ENCODE measurements at places on chromosomes 7 and 10.

DNA sequence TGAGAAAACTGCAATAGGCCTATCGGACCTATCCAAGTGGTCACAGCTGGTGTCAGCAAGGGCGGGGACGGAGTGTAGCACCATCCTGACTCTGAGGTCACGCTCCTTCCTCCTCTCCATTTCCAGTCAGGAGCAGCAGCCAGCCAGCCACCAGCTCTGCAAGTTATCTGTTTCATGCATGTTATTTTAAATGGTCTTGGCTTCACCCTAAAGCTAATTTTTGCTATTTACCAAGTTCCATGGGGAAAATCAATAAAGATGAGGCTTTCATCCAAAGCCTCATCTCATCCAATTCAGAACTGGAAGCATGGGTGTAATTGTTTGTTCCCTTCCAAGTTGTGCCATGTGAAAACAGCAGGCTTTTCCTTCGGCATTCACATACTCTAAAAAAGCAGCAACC, 49.3 kb downstream of the ICA1 start:
- no peak for DNase-seq

GRCh38 chr10:88271761-88272543, 311.2 kb downstream of the RNLS start:
- no peak for DNase-seq

DNA sequence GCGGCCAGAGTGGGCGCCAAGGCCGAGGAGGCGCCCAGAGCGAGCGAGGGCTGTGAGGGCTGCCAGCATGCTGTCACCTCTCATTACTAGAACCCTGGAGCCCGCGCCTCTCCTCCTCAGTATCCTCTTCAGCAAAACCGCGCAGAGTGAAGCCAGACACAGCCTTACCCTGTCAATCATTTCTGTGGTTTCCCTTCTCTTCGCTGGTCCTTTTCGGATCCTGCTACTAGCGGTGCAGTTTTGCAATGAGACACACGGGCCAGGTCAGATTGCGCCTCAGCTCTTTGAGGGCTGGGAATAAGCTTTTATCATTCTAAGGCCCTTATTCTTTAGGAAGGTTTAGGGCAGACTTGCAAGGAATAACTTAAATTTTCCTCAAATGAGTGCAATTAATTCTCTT, 55.5 kb upstream of the FAM171A1 start:
- DNase-seq, result no peak

DNA sequence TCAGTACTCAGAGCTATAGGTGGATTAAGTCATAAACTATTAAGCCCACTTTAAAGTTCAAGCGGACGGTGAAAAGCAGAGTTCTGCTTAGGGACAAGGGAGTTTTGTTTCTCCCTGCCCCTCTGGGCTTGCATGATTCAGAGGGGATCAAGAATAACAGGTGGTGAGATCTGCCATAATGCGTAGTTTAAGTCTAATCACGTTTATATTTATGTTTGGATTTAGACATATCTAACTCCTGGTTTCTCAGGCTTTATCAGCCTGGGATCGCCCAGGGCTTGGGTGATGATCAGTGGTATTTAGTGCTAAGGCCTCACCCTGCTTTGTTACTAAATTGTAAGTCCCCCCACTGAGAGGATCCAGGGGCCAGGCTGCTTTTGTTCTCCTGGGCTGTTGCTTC, 335.4 kb upstream of the NRP1 start:
- DNase-seq, result no peak

GRCh38 chr7:75928568-75928914, 13.6 kb downstream of the POR start:
- no peak for DNase-seq

- DNase-seq, result no peak
Measured at GRCh38 chr7:22675917-22676343, 51.1 kb upstream of the IL6 start.

DNA sequence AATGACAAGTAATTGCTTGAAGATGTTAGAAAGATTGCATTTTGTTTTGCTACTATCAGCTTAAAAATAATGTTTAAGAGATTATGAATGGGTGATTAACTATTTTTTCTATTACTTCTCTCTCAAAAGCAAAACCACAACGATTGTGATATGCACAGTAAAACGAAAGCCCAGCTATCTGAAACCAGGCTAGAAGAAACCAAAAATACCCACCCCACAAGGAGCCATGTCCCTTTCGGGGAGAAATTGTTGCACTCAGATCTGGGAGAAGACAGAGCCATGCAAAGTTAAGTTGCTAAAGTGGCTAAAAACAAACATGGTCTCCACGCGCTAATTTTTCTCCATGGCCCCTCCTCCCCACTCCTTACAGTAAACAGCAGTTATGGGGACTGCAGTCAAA, 173.6 kb downstream of the RPS24 start:
- no peak for DNase-seq

GRCh38 chr7:140342727-140343514, 55.4 kb downstream of the SLC37A3 start:
- no peak for DNase-seq

GRCh38 chr10:110774069-110775019, 97.4 kb upstream of the PDCD4 start:
- no peak for DNase-seq

DNA sequence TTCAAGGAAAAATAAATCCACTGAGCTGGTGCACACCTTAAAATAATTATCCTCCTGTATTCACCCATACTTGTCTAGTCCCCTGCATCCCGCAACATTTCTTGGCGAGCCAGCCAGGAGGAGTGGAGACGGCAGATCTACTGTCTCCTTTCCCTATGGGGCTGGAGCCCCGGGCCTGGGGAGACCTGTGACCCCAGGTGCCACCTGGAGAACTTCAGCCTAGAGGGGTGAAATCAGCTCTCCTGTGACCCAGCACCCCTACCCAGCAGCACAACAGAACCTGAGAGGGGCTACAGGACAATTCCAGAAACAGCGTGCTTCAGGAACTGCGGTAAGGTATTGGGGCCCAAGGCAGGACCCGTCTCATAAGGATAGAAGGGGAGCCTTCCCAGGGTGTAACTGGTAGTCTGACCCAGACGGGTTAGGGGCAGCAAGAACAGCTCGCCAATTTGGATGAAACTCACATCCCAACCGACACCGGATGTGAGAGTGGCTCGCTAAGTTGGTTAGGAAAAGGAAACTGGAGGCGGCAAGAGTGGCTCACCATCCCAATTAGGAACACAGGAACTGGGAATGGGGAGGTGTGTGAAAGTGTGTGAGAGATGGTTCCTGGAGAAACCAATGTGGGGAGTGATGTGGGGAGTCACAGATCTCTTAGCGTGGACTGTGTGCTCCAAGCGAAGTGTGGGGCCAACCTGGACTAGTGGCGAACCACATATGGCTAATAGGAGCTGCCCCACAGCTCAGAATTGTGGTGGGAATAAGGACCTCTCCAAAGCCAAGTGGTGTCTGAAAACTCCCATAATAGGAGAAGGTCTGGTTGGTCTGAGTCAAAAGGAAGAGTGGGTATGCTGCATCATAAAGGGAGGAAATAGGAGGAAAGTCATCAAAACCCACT, 15.1 kb upstream of the DENND2A start:
- no peak for DNase-seq

GRCh38 chr7:43669286-43670081, 59.8 kb downstream of the COA1 start:
- DNase-seq, result peak; percentile 76

DNA sequence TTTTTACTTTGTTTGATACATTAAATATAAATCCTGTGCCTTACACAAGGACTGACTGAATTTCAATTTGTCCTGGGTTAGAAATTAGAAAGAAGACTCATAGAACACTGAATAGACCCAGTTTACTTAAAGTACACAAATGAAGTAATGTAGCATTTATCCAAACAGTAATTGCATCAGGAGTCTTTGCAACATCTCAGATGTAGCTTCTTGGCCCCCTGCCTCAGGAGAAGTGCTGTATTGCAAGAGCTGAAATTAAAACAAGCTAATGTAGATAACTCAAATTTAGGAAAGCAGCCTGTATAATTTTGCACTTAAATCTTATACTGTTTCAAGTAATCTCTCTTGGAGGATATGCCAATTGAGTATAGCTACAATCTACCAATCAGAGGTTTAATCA, 54.3 kb upstream of the KCND2 start:
- no peak for DNase-seq

DNA sequence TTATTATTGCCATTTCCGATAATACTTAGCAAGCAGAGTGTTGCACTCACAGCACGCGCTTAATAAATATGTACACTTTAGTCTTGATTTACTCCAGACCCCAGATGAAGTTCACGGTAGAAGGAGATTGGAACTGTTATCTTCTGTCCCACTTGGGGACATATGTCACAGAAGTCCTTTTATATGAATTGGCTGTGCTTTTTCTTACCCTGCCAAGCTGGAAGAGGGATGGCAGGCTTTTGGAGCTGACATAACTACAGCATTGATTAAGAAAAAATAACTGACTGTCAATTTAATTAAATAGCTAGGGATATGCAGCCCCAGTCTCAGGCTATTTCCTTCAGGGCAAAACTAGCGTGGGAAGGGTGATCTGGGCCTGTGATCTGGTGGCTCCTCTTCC, 182.2 kb downstream of the SH2D4B start:
- no peak for DNase-seq

- DNase-seq, result no peak
Measured at GRCh38 chr7:1994931-1995330, 237.8 kb downstream of the MAD1L1 start.

DNA sequence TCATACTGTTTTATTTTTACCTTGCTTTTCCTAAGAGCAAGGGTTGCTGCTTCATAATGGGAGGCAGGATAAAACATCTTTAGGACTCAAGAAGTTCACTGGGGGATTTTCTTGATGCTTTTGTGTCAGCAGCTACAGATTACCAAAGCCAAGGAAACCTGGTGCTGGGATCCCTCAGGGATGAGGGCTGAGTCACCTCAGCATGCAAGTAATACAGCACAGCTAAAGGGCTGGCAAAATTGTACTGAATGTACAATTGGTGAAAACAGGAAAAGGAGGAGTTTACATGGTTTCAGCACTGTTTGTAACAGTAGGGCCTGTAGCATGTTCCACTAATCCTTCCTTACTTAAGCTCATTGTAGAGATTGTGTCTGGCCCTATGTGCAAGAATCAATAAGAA, 1056.8 kb downstream of the SORCS1 start:
- DNase-seq, result no peak

GRCh38 chr7:91033574-91033973, 230.7 kb upstream of the FZD1 start:
- no peak for DNase-seq

DNA sequence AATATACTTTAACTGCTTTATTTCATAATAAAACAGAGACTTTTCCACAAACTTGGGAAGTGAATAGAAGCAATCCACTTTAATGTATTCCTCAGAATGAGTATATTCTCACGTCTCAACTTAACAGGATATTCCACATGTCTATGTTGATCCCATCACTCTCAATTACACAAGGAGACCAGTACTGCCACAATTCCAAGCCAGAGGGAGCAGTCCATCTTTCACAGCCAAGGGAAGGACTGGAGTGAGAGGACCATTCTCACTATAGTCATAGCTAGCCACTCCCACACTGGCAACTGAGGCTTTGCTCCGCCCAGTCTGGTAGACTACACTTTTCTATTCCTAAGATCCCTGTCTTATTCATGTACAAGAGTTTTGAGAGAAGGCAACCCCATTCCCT, 553.9 kb downstream of the CNTNAP2 start:
- no peak for DNase-seq

GRCh38 chr10:127755753-127756152, 18.8 kb downstream of the FOXI2 start:
- DNase-seq, result no peak

DNA sequence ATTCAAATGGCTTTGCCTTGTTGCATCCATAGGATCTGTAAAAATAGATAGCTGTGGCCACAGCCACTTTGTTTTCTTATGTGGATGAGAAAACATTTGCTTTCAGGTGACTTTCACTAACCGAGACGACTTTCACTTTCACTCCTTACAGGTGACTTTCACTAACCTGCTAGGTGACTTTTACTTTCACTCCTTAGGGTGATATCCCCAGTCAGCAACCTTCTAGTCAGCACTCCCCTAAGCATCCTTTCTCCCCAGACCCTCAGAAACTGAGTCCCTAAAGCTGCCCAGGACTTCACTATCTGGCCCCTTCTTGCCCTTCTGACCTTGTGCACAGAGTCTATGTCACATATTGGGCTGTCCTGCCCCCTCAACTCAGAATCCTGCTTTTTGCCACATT, 177.5 kb downstream of the RELN start:
- DNase-seq, result no peak

DNA sequence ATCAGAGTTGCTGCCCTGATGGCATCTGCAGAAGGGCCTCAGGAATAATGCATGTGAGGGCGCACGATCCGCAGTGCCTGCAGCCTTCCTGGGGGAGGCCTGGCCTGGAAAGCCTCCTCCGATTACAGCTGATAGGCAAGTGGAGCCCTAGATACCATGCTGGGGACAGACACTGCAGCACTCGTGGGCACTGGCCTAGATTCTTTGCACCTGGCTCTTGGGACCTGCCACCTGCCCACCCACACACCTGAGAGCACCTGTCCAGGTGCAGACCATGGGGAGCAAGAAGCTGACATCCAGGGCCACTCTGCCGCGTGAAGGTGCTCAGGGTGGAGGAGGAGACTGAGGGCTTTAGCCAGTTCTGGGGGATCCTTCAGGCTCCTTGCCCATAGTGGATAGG, 14.8 kb downstream of the YKT6 start:
- DNase-seq, result no peak

- no peak for DNase-seq
Measured at GRCh38 chr7:145398758-145399157, 562.9 kb upstream of the TPK1 start.

- DNase-seq, result no peak
Measured at GRCh38 chr7:18086165-18087025, 58.7 kb upstream of the PRPS1L1 start.

DNA sequence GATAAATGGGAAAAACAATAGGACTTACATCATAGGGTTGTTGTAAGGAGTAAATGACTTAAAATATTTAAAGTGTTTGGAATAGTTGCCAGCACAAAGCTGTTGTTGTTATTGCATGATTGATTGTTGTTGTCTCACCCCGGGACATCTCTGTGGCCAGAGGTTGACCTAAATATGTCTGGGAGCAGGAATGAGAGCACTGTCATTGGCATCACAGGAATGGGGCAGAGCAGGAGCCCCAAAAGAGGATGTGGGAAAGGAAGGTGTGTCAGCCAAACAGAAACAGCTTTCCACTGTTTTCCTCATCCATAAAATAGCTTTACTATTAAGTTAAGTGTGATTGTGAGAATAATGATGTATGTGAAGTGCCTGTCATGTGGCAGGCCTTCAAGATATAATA, 121.6 kb downstream of the TMEM168 start:
- DNase-seq, result no peak

- no peak for DNase-seq
Measured at GRCh38 chr10:116044801-116045248, 228.2 kb downstream of the GFRA1 start.

- no peak for DNase-seq
Measured at GRCh38 chr10:112517451-112517862, 70.4 kb downstream of the VTI1A start.

DNA sequence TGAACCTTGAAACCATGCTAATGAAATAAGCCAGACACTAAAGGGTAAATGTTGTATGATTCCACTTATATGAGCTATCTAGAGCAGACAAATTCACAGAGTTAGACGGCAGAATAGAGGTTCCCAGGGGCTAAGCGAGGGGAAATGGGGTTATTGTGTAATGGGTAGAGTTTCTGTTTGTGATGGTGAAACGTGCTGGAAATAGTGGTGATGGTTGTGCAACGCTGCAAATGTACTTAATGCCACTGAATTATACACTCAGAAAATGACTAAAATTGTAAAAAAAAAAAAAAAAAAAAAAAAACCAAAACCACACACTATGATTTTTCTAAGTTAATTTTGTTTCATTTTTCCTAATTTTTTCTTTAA, 30.0 kb downstream of the SFXN4 start:
- peak; percentile 78 for DNase-seq
